ENCODE measurements at places on chromosomes 2 and 18.

- DNase-seq, result no peak
Measured at GRCh38 chr2:159855557-159856061, 57.6 kb upstream of the CD302 start.

DNA sequence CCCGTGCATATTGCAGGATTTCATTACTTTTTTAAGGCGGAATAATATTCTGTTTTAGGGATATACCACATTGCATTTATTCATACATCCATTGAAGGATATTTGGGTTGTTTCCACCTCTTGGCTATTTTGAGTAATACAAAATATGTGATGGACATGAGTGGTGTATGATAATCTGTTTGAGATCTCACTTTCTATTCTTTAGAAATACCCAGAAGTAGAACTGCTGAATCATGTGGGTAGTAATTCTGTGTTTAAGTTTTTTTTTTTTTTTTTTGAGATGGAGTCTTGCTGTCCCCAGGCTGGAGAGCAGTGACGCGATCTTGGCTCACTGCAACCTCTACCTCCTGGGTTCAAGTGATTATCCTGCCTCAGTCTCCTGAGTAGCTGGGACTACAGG, 201.4 kb downstream of the NYAP2 start:
- DNase-seq, result no peak

GRCh38 chr2:120508567-120509041, 162.7 kb downstream of the INHBB start:
- peak; percentile 26 for DNase-seq

DNA sequence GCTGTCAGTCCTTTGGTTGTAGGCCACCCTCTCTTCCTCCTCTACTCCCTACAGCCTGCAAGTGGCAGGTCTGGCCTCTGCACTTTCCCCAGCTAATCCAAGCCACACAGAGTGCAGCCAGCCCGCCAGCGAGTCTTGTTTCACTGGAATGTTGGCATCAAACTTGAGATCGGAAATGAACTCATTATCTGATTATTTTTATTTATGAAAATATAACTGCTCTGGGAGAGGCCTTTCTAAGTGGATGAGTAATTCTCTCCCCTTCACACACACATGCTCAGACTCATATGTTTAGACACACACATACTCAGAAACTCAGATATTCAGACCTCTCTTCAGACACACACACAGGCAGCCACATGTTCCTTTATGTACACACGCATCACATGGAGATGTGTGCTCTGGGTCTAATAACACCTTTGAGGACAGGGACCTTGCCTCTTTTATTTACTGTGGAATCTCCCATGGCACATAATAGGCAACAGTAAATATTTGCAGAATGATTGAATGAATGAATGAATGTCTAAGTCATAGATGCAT, 151.3 kb downstream of the ZFP36L2 start:
- no peak for DNase-seq

DNA sequence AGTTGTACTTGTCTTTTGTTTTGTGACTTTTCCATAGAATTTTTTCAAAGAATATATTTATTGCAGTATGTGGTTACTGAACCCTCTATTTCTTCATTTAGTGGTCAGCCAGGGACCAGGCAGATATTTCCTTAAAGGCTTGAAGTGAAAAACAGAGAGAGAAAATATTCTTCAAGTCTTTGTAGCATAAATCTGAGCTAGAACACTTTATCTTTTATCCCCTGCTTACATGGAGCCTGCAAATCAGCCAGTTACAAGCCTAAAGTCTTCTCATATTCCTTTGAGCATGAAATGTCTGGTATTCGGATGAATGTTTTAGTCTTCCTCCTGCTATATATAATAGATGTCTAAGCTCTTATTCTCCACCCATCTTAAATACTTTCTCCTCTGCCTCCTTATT, 1557.5 kb upstream of the ACVR2A start:
- DNase-seq, result no peak

- DNase-seq, result no peak
Measured at GRCh38 chr18:8231316-8231715, 377.9 kb upstream of the RAB12 start.
